ENCODE measurements at places on chromosomes 12 and 14.

DNA sequence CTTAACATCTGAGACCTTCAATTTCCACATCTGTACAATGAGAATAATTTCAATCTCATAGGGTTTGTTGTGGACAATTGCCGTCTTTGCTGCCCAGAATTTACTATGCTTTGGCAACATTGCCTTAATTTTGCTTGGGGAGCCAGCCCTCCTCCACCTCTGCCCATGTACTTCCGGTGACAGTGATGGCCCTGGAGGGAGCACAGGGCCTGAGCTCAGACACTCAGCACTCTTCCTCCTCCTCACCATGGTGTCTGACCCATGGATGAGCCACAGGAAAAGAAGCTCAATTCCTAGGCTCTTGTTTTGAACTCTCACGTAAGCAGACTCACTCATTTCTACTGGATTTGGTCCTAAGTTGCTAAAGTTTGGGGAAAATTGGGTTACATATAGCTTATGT is 58.2 kb downstream of the TBC1D30 start:
- no peak for DNase-seq

GRCh38 chr14:101474563-101475455 is 86.5 kb upstream of the DIO3 start:
- DNase-seq: no peak

- peak; percentile 90 for DNase-seq
Observed at GRCh38 chr12:54439521-54440255, 20.6 kb upstream of the ITGA5 start.

DNA sequence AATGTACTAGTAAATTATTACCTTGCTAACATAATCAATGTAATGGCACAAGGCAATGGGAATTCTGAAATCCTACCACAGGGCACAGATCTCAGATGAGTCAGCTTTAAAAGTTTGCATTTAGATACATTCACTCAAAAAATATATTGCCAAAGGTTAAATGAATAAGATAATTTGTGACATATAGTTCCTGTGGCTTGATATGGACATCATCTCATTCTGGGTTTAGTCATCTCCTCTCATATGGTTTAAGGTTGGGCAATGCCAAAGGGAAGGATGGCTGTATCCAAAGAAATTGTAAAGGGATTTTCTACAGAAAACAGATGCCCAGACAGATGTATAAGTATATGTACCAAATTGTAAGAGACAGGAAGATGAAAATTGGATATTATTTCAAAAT is 1065.0 kb downstream of the LRFN5 start:
- DNase-seq: no peak

DNA sequence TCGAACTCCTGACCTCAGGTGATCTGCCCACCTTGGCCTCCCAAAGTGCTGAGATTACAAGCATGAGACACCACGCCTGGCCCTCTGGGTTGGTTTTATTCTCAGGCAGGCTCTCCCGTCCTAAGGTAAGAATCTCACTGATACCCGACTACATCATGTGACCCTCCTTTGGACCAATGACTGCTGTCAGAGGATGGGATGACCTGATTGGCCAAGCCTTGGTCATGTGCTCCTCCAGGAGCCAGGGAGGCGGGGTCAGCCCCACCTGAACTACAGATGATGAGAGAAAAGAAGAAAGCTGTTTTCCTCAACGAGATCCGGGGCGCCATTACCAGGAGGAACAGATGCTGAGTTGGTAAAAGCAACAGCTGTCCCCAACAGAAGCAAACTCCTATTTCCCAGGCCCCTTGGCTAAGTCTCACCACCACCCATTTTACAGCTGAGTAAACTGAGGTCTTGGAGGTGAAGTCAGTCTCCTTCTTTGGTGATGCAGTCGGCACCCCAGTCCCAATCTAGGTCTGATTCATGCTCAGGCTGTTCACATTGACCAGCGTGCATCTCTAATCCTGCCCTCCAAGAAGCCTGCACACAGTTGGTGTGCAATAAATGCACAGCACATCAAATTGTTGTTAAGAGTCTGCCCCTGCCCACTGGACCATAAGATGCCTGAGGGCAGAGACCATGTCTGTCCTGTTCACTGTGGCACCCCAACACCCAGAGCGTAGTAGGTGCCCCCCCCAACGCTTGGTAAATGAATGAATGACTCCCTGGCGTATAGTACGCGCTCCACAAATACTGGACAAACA is 118.8 kb downstream of the SCARB1 start:
- no peak for DNase-seq

DNA sequence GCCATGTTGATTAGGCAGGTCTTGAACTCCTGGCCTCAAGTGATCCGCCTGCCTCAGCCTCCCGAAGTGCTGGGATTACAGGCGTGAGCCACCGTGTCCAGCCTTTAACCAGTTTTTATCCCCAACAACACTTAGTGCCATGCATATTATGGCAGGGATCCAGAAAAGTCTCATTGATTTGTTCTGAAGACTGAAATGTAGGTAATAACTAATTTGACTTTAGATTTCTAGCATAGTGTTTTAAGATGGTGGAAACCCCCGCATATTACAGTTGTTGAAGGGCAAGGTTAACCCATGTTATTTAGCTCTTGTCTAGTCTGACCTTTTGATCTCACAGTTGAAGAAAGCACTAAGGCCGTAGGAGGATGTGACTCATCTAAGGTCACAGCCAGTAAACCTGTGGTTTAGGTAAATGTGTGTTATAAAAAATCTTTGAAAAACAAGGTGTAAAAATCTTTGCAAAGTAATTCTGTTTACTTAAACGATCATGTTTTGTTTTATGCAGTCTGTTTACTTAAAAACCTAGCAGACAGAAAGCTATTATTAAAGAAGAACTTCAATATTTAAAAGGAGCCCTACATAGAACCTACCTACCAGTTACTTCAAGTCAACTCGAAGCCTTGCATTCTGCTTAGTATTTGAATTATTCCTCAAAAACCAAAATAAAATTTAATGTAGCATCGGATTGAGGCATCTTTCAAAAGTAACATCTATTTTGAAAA is 24.8 kb downstream of the BICDL1 start:
- DNase-seq: no peak

DNA sequence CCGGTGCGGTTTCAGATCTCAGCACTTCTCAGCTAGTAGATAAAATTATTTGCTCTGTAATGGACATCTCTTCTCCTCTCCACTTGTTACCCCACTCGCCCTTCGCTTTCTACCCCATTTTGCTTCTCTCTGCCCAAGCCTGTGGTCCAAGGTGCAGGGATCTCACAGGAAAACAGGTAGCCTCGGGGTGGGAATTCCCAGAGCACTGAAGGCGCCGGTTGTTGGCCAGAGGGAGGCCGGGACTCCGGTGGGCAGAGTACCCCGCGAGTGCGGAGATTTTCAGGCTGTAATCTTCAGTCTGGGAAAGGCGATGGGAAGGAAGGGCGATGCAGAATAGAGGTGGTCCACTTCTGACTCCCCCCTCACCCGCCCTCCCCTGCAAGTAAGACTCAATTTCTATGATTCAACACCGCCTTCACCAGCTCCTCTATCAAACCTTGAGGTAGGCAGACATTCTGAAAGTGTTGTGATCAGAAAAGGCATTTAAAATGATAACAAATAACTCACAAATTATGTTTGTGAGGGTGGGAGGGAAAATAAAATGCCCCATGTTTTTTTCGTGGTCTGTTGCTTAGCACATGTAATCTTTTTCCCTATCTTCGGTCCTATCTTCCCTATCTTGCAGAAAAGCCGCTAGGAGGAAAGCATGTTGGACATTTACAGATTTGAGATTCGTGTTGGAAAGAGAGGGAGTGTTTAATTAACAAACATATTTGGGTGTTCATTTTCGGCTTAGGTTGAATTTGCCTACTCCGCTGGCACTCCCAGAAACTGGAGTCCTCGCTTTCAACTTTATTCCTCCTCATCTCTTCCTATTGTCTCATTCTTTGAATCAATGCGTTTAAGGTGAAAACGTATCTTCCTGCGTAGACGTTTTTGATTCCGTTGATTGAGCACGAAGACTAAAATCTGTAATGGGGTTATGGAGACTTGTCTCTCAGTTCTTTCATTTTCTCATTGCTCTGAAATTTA is 8.5 kb downstream of the FOXG1 start:
- DNase-seq: no peak

DNA sequence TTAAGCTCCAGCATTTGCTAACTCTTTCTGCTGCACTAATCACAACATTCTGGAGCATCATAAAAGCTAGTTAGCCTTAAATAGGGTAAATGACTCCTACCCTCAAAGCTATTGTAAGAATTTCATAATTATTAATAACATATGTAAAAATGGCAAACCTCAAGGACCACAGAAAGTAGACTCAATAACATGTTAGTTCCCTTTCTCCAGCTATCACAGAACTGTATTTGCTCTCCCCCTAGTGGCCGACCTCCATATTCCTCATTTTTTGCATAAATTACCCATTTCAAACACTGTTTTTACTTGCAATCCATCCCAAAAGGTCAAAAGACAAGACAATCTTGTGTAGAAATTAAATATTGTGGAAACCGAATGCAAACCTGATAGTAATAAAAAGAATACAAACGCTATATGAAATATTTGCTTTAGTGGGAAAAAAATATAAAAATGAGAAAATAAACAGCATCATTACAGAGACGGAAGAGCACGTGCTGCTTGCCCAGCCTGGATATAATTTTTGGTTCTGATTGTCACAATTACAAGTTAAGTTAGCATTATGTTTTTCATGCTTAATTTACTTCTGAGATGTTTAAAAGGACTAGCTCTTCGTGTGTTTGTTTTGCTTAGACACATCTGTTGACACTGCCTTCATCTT is 97.9 kb downstream of the RERGL start:
- peak; percentile 55 for DNase-seq

- DNase-seq: no peak
Observed at GRCh38 chr12:122385171-122386016, 37.1 kb downstream of the CLIP1 start.

GRCh38 chr12:31009976-31010375 is 63.7 kb upstream of the DDX11 start:
- no peak for DNase-seq

GRCh38 chr12:57469296-57470164 is 9.9 kb downstream of the GLI1 start:
- DNase-seq: no peak

- no peak for DNase-seq
Observed at GRCh38 chr14:20460458-20461224, 593 bp downstream of the PIP4P1 start.

GRCh38 chr14:72605921-72606220 is 288.0 kb downstream of the DPF3 start:
- DNase-seq: no peak

GRCh38 chr14:45249856-45250575 is 3.0 kb downstream of the MIS18BP1 start:
- peak; percentile 79 for DNase-seq

DNA sequence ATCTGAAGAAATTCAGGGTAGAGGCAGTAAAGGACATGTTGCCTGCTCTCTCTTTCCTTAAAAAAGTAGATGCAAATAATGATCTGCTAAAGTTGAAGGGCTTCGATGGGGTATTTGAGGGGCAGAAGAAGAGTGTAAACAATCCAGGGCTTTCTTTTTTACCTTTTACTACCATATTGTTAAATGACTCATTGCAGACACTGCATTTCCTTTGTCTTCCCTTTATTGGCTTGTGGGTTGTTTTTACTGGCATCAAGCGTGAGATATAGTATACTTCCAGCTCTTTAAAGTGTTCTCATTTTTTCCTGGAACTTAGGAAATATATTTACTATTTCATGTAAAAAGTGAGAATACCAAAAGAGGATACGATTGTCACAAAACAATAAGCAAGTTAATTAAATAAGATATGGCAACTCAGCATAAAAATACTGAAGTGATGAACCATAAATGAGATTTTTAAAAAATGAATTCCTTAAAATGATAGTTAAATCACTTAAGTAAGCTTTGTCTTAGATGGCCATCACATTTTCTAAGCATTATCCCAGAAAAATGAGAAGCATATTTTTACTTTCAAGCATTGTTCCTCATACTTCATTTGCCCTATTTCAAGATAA is 72.3 kb upstream of the KRAS start:
- no peak for DNase-seq

DNA sequence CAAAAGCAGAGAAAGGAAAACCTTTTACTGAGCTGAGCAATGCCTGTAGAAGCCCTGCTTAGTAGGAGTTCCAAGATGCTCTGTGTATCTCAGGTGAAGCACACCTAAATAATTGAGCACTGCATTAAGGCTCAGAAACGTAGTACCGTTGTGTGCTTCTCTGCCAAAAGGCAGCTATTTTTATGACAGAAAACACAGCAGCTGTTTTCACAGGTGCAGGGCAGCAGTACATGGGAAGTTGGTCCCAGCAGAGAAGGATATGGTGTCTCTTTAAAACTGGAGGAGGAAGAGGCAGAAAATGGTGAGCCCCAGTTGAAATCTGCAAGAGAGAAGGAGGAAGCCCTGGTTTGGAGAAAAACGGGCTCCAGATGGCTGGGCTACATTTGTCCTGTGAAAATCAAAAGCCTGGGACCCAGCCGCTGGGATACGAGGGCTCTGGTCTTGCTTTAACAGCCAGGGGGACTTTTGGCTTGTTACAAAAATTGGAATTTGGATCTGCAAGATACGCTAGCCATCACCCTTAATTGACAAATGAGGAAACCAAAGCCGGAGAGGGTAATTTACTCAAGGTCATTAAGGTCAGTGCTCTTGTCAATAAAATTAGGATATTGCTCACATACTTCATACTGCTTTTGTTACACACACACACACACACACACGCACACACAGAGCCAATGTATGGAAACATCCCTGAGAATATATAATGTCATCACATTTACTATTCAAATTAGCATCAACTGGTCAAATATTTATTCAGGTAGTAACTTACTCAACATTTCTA is 27.3 kb downstream of the SPRING1 start:
- no peak for DNase-seq

- DNase-seq: peak; percentile 31
Observed at GRCh38 chr12:100716945-100717732, 77.4 kb upstream of the ANO4 start.

DNA sequence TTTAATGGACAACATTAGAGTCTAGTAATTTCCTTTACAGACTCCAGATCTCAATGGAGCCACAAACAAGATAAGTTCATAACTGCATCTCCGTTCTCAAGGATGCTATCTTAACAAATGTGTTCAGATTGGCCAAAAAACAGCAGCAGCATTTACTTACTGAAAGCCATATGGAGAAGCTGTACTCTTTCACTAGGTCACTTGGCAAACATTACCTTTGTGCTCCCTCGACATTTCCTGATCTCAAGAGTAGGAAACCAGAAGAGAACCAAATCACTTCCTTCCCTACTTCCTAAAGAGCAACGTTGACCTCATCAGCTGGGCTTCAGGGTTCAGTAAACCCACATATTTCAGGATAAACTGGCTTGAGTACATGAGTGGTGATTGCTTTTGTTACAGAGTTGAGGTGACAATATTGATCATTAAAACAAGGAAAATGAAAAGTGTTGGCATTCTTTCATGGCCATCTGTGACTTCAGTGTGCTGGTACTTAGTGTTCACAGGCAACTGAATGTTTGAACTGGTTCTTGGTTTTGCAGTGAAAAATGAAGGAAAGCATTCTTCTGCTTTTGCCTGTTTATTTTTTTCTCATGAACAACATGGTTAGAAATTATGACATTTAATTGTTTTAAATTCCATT is 449.6 kb downstream of the TMEM117 start:
- DNase-seq: no peak

- peak; percentile 26 for DNase-seq
Observed at GRCh38 chr12:106193394-106194215, 54.2 kb downstream of the CKAP4 start.

All from AG10803 (cell line).